ENCODE measurements at places on chromosomes 11 and 22.

DNA sequence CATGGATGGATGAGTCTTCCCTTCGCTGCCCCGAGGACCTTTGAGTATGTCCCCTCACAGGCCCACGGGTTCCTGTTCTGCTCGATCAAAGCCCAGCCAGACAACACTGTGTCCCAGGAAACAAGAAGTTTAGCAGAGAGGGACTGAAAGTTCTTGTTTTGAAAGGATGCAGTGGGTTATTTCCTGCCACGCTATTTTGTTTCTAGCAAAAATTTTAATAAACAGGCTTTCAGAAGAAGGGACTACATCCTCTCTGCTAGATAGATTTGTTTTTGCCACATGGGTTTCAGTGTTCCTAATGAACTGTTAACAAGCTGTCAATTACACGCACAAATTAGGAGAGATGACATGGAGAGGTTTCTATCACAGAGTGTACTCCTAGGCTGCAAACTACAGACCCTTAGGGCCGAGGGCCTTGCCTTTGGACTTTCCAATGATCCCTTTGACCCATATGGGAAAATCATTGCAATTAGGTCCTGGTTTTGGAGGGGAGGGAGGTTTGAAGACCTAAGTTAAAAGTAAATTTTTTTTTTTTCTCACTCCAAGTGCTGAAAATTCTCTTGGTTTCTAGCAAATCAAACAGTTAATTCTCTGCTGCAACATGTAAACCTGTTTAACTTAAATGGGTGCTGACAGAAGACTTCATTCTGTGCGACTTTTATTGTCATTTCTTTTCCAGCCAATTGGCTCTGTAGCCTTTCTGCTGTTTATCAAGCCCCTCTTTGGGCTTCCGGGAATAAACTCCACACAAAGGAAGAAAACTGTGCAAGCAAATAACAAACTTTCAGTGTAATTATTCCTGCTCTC, 81.4 kb downstream of the RCN1 start:
- DNase-seq = no peak

- no peak for DNase-seq
Measured at GRCh38 chr11:217704-218103, 10.2 kb downstream of the RIC8A start.

- no peak for DNase-seq
Measured at GRCh38 chr11:2766166-2766565, 66.4 kb upstream of the KCNQ1OT1 start.

- DNase-seq = no peak
Measured at GRCh38 chr11:11454671-11455223, 101.7 kb upstream of the CSNK2A3 start.

- DNase-seq = no peak
Measured at GRCh38 chr11:60868682-60869450, 1.5 kb downstream of the ZP1 start.

GRCh38 chr11:110243791-110244190, 52.6 kb downstream of the RDX start:
- no peak for DNase-seq

GRCh38 chr11:133981156-133981555, 24.4 kb upstream of the IGSF9B start:
- DNase-seq = no peak

GRCh38 chr11:88115828-88116755, 59.2 kb downstream of the RAB38 start:
- DNase-seq = no peak

- no peak for DNase-seq
Measured at GRCh38 chr11:28770806-28771205, 662.6 kb downstream of the METTL15 start.

DNA sequence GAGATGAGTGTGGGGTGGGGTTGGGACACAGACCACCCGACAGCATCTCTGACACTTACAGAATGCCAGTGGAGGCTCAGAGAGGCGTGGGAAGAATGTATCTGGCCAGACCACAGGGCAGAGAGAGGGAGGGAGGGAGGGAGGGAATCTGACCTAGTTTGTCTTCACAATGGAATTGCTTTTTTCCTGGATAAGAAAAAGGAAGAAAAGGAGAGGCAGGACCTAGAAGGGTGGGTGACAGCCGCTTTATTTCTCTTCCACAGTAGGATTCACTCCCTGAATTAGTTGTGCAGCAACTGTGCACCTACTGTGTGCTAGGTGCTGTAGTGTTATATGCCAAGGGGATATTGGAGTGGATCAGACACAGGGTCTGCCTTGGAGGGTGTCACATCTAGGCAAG, 3.7 kb downstream of the KCNK4 start:
- DNase-seq = no peak

GRCh38 chr11:40397141-40397540, 1062.3 kb downstream of the LRRC4C start:
- DNase-seq = no peak

DNA sequence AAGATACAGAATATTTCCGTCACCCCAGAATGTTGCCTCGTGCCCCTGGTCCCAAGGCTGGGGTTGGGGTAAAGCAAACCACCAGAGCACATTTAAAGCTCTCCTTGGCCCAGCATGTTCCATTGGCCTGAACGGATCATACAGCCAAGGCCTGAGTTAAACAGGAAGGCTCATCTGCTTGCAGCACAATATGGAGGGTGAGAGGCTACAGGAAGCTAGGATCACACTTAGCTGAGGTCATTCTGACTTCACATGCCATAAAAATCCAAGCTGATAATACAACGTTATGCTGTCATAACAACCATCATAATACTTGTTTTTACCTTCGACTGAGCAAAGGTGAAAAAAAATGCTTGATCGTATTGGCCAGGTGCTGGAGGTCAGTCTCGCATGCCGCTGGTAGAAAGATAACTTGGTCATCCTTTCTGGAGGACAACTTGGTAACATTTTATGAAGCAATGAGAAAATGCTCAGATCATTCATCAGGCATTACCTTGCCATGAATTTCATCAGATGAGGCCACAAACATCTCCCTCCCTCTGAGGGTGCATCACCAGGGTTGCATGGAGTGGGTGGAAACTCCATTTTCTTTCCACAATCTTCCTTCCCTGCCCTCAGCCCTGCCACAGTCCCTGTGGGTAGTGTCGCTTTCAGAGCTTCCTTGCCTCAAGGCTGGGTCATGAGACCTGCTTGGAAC, 31.9 kb upstream of the RTL6 start:
- DNase-seq = no peak

- DNase-seq = no peak
Measured at GRCh38 chr11:7537265-7537664, 23.5 kb downstream of the PPFIBP2 start.

GRCh38 chr22:19654338-19654987, 59.8 kb upstream of the SEPTIN5 start:
- no peak for DNase-seq

All from activated CD4-positive, alpha-beta T cell treated with anti-CD3 and anti-CD28 coated beads for 4 hours (primary cell).